Activated CD8-positive, alpha-beta T cell treated with anti-CD3 and anti-CD28 coated beads, Interleukin-2, amount 10 ng/mL, durations not matched to agents 7 days and 5 days (primary cell): ENCODE measurements at places on chromosomes 3 and 15. TPM values are rescaled to one million over a fixed set of nuclear protein-coding genes. Genes with fewer than 3 reads are reported as not detected.

DNA sequence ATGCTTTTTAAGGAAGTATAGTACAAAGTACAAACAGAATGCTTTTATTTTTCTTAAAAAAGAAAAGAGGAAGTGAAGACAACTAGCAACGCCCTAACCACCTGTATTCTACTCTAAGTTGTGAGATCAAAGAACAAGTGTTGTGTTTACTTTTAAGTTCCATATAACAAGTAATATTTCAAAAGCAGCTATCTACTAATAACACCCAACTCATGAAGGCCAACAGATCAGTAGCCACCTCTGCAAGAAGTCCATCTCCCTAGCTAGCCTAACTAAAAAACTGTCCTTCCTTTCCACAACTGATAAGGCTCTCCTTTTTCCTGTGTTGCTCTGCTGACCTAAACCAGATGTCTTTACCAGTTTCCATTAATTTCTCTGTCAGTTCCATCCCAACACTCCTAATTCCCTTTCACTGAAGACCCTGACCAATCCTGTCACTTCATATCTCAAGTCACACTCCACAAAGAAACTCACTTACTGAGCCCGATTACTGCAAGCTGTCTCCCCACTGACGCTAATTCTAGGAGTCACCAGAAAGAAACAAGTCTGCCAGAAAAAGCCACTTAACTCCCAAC, 26.9 kb downstream of the PHC3 start:
- DNase-seq = no peak

- no peak for DNase-seq
These were observed 83.6 kb upstream of the SLC25A36 start for GRCh38 chr3:140857993-140858392.

DNA sequence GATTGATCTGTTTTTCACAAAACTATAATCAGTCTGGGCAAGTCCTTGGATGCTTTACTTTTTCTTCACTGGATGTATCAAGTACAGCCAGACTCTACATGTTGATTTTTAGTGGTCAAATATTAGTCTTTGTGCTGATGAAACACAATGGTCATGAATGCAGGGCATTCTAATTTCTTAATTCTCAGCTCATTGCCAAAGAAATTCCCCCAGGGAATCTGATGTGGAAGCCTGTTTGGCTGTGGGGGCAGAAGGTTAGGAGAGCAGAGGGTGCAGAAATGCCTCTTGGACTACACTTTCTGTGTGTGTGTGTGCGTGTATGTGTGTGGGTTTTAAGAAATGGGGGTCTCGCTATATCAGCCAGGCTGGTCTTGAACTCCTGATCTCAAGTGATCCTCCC, 48.7 kb upstream of the HACD2 start:
- no peak for DNase-seq

GRCh38 chr15:91165850-91166249, 65.8 kb downstream of the SV2B start:
- no peak for DNase-seq

DNA sequence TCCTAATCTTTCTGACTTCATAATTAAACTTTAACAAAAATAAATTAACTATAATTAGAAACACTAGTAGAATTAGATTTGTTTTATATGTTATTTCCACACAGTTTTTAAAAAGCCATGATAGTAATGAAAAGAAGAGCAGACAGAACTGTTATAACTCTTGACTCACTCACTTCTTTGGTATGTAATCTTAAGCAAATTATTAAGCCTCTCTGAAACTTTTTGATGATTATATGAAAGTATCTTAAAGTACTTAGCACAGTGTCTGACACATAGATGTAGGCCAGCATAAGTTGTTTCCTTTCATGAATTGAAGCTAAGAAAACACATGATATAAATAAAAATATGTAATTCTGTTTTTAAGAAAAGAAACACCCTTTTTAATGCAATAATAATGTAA, 123.6 kb upstream of the MLF1 start:
- no peak for DNase-seq

DNA sequence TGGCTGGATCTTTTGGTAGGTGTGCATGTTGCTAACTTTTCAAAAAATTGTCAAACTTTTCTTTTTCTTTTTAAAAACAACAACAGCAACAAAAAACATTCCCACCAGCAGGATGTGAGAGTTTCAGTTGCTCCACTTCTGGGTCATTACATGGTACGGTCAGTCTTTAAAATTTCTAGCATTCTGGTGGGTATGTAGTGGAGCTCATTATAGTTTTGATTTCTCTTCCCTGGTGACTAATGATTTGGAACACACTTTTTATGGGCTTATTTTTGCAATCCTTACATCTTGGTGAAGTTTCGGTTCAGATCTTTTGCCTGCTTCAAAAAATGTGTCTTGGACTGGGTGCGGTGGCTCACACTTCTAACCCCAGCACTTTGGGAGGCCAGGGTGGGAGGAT, 19.3 kb downstream of the ATP1B3 start:
- DNase-seq = no peak

DNA sequence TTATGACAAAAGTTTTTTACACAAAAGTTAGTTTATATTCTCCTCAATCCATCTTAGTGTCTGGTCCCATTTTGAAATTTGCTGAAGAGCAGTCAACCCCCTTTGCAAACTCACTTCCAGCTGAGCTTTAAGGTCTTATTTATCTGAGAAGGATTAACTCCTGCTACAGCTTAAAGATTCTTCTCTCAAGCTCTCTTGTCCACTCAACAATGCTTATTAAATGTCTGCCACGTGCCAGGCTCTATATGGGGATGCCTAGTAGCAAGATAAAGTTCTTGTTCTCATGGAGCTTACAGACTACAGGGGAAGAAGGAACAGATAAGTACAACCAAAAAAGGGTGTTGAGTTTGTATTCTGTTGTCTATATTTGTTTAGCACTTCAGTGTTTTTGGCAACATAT, 18.7 kb downstream of the TMPRSS7 start:
- DNase-seq = no peak

Gene CIDEC
- not detected for total RNA-seq

Gene GNB4
- 6.7 TPM for total RNA-seq

GRCh38 chr3:14206548-14207177, 28.0 kb downstream of the LSM3 start:
- DNase-seq = no peak

DNA sequence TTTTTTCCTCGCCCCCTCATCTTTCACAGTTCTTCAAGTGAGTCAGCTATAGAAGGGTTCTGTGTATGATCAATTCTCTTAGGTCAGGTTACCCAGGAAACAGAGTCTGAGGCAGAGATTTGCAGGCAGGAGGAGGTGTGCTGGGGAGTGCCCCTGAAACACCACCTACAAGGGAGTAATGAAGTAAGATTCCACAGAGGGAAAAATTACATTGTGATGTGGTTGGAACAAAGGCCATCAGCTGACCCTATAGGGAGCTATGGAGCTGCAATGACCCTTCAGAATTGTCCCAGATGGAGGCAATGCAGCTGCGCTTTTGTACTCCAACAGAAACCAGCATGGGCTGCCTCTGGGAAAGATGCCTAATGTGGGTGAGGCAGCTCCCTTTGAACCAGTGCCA, 142.2 kb upstream of the CNTN3 start:
- DNase-seq = no peak

- no peak for DNase-seq
These were observed 37.2 kb downstream of the PIK3CB start for GRCh38 chr3:138797508-138798038.

- no peak for DNase-seq
These were observed 197.3 kb downstream of the FHIT start for GRCh38 chr3:61053781-61054496.

DNA sequence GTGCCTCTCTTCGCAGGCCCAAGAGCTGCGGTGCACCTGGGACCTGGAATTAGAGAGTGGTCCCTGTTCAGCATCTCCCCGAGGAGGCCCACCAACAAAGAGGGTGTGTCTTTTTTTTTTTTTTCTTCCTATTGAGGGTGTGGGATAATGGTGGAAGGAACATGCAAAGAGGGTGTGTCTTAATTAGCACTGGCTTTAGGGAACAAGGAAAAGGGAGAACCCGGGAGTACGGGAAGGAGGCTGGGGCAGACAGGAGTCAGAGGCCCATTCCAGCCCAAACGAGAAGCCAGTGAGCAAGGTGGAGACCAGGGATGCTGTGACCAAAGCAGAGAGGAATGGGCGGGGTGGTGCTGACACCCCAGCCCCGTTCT, 429 bp upstream of the LOXL1 start:
- DNase-seq = no peak

Gene TMEM62
- total RNA-seq = 20.4 TPM

- DNase-seq = no peak
These were observed 12.4 kb downstream of the QRICH1 start for GRCh38 chr3:49081429-49081828.

Gene PLSCR4
- total RNA-seq = not detected

DNA sequence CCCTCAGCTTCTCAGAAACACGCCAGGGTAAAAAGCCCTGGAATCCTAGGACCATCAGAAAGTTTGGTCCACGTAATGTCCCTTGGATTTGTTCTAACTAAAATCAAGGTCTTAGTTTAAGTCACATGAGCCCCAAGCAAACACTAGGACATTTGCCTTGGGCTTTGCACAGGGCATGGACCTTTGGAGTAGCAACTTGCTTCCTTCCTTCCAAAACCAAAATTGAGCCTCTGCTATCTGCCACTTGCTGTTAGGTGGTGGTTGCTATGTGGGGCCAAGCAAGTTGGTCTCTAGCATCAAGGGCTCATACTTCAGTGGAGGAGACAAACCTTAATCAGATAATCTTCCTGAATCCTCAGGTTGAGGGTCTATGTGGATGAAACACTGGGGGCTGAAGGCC, 4.0 kb upstream of the DAG1 start:
- DNase-seq = no peak

- no peak for DNase-seq
These were observed 227.7 kb downstream of the TLE3 start for GRCh38 chr15:69869881-69870505.

- DNase-seq = no peak
These were observed 7.2 kb downstream of the SUSD5 start for GRCh38 chr3:33211444-33211843.

DNA sequence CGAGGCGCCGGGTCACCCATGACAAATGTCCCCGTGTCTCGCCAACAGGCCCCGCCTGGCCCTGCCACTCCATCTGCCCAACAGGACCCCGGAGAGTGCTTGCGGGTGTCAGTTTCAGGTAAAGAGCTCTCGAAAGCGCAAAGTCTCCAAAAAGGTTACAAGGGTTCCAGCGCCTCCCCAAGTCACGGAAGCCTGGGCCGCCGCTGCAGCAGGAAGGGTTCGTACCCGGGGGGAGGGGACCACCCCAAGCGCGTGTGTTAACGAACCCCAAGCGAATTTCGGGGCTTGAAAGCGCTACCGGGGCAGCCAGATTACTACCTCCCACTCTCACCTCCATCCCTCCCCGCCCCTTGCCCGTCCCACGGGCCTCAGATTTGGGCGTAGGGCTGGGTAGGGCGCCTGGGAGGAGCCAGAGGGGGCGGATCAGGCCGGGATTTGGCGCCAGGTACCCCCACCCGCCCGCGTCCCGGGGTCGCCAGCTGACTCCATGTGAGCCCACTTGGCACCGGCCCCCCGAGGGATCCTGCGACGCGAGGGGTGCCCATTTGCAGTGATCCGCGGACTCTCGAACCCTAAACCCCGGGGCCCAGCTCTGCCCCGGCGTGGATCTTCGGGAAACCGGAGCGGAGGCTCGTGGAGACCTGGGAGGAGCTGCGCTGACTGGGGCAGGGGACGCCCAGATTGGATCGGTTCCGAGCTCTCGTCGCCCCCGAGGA, 85.9 kb downstream of the NR2F2 start:
- DNase-seq = no peak

Gene AHSG
- total RNA-seq = not detected

DNA sequence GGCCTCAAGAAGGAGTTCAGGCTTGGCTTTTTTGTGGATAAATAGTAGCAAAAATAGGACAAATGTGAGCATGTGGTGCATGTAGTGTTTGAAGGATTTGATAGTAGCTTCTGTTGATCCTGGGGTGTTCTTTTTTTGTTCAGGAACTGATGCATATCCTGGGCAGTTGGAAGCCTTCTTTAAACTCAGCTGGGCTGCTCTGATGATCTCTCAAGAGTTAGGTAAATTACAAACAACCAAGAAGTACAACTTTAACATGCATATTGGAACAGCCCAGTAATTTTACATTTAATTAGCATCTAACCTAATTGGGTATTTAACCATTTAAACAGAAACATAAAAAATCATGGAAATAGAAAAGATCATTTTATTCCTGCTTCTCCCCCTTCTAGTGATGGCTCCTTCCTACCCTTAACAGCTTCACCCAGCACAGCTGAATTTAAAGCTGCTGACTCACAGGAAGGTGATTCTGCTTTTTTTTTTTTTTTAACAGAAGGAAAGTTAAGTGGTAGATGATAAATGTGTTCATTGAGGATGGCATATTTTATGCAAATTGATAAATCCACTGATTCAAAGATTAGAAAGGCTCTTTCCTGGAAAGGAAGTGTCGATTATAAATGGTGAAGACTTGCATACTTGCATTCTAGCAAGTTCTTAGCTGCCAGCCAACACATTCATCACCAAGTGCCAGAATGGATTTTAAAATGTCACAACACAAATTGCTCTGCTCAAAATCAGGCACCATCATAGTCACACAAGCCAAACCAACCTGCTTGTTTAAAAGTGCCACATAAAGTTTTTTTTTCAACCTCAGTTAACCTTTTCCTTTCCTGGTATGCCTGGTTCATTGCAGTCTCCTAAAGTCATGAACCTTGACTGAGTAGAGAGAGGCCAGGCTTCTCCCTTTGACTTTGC, 20.0 kb downstream of the SLC35G2 start:
- no peak for DNase-seq

Gene RBP2
- total RNA-seq = not detected

Gene NANOGP8
- total RNA-seq = not detected

- DNase-seq = no peak
These were observed 5.7 kb upstream of the ARL14 start for GRCh38 chr3:160671231-160671630.

GRCh38 chr15:40470423-40471104, at the start of gene CHST14:
Gene CHST14, plus strand, starts transcription at chr15:40470984. Its CDS starts 230 bp downstream, at chr15:40471214.
- peak; percentile 59 for DNase-seq

DNA sequence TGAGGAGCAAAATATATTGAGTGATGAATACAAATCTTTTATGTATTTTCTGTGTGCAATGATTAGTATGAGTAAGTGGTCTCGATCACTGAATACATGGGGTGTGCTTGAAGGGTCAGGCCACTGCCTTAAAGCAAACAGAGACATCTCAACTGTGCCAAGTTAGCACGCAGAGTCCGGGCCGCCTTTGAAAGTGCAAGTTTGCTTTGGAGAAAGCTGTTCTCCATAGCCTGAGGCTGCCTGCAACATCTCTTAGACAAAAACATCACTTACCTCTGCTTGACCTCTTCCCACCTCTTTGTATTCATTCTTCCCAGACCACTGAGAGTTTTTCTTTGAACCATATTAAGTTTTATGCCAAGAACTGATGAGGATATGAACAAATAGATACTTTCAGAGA, 267.0 kb downstream of the ZBTB20 start:
- DNase-seq = no peak

Gene GRM7
- total RNA-seq = not detected

- DNase-seq = no peak
These were observed 15.8 kb downstream of the IGSF11 start for GRCh38 chr3:119018690-119019463.

Gene LRRC49
- not detected for total RNA-seq

GRCh38 chr15:63057468-63058345, 15.2 kb downstream of the TPM1 start:
- no peak for DNase-seq

GRCh38 chr3:51375571-51375970, 9.5 kb upstream of the MANF start:
- DNase-seq = no peak

GRCh38 chr15:35477312-35478262, 68.4 kb downstream of the DPH6 start:
- no peak for DNase-seq

- peak; percentile 51 for DNase-seq
These were observed 27.0 kb downstream of the SHQ1 start for GRCh38 chr3:72821161-72821781.

Gene CCR2
- total RNA-seq = 70.8 TPM
